ENCODE measurements at places on chromosomes 6 and 20.

GRCh38 chr6:106547601-106548453, 81.5 kb downstream of the RTN4IP1 start:
- DNase-seq = no peak

- DNase-seq = no peak
Measured at GRCh38 chr20:11780765-11781369, 136.8 kb upstream of the BTBD3 start.

DNA sequence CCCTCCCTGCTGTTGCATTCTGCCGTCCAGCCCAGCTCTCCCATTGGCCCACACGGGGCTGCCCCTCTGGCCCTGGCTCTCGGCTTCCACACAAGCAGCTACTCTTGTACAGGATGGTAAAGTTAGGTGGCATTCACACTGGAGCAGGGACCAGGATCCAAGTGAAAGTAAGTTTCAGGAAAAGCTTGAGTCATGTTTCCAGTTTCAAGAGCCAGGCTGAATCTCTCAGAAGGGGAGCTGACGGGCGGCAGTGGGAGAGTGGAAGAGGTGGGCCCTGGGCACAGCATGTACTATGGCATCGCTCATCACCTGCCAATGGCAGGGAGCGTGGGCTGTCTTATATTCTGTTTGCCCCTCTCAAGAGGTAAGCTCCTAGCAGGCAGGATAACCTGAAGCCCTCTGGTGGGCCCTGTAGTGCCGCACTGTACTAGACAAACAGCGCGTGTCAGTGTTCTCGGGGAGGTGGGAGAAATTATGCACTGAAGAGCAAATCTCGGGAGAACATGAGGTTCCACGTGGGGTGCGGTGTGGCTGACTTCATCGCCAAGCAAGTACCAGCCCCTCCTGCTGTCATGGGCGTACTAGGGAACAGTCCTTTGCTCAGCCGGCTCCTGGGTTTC, 241.5 kb downstream of the NRN1 start:
- DNase-seq = no peak

- DNase-seq = no peak
Measured at GRCh38 chr6:34810936-34811632, 19.2 kb downstream of the BLTP3A start.

GRCh38 chr6:17130786-17131185, 28.9 kb downstream of the STMND1 start:
- no peak for DNase-seq

DNA sequence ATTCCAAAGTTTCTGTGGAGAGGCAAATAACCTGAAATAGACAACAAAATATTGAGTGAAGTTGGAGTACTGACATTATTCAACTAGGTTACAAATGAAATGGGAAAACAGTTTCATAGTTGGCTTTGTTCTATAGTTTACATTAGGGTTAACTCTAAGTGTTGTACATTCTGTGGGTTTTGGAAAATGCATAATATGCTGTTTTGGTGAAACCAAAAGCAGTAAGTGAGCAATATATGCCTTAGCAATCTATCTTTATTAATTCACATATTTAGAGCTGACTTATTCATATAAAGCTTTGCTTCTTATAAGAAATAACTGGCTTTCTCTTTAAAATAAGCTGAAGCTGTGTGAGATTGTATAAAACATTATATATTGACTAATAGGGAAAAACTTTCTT, 157.5 kb upstream of the AHI1 start:
- no peak for DNase-seq

DNA sequence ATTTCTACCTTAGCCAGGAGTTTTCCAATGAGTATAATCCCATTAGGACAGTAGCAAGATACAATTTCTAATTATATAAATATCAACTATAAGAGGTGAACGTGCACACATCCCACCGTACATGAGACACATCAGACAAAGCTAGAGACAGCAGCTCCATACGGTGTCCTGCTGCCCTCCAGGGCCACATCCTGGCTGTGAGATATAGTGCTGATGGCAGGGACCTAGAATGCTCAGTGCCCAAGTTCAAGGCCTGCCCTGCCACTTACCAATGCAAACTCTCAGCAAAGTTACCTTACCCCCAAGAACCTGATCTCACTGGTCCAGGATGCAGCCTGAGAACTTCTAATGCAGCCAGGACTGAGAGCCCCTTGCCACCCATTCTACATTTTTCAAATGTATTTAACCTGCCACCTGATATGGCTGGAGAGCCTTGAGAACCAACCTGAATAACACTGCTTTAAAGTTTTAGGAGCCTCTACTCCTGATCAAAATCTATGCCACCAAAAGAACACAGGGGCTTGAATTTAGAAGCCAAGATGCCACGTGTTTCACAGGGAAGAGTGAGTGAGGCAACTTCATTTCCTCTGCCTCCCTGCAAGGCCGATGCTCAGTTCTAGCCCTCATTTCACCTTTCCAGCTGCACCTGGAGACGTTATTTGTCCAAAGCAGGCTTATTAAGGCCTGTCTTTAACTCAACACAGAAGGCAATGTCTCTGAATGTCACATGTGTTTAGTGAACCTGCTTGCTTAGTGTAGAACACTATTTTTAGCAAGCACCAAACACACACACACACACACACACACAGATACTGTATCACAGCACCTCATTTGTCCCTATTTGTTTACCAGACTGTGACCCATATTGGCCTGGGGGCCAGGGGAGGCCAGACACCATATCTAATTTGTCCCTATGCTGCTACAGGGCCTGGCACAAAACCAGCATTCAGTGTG, 6.1 kb downstream of the NFATC2 start:
- DNase-seq = no peak

- DNase-seq = no peak
Measured at GRCh38 chr6:7673063-7673536, 52.8 kb upstream of the BMP6 start.

DNA sequence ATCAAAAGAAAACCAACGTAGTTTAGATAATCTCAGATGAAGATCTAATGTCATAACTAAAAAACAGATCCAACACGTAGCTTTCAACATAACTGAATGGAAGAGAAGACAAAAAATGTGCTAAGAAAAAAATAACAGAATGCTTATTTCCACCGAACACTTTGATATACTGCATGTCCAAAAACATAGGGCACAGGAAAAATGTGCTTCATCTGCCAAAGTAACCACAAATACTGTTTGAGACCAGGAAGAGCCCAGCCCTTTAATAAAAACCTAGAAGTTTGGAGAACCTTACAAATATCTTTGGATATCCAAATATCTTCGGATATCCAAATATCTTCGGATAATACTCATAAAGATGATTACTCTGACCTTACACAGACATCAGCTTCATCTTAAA, 19.8 kb downstream of the LAMA4 start:
- no peak for DNase-seq

- DNase-seq = no peak
Measured at GRCh38 chr20:63343460-63344445, 17.4 kb downstream of the CHRNA4 start.

DNA sequence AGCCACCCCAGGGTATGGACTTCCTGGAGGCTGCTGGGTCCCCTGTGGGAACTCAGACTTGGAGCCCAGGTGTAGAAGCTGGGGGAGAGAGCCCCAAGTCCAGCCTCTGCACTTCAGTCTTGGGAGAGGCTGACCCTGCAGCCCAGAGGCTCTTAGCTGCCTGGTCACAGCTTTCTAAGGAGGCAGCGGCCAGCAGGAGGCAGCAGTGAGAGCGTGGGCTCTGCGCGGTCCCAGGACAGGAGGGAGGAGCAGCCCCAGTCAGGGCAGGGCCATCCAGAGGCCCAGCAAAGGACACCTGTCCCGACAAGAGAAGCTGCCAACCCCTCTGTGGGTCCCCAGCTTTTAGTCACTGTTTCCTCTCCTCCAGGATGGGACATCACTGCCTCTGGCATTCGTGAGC, 9.4 kb downstream of the TREML2 start:
- DNase-seq = peak; percentile 38

- DNase-seq = no peak
Measured at GRCh38 chr20:2984028-2984501, 59.4 kb upstream of the GNRH2 start.

- no peak for DNase-seq
Measured at GRCh38 chr6:158049055-158050028, 67.7 kb downstream of the SYNJ2 start.

DNA sequence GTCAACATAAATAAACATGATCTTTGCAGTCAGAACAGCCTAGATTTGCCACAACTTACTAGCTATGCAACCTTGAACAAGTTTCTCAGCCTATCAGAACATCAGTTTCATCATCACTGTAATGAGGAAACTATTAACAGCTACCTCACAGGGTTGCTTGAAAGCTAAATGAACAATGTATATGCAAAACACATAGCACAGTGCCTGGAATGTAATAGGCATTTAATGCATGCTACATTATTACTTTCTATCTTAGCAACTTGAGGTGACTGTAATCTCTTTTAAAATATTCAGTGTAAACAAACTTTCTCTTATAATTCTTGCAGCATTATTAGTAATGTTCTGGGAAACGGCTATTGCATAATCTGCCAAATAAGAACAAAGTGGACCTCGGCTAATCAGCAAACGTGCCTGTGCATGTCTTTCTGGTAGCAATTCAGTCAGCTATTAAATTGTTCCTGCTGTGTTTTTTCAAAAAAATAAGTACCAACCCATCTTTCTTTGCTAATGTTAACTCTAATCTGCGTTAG, 61.5 kb downstream of the SYNE1 start:
- no peak for DNase-seq

- no peak for DNase-seq
Measured at GRCh38 chr20:52247548-52247947, 56.0 kb upstream of the ZFP64 start.

- no peak for DNase-seq
Measured at GRCh38 chr6:170345662-170346061, 39.1 kb downstream of the FAM120B start.
